Left forelimb (tissue), 1 donor: ENCODE measurements at places on chromosomes 11 and 22.

DNA sequence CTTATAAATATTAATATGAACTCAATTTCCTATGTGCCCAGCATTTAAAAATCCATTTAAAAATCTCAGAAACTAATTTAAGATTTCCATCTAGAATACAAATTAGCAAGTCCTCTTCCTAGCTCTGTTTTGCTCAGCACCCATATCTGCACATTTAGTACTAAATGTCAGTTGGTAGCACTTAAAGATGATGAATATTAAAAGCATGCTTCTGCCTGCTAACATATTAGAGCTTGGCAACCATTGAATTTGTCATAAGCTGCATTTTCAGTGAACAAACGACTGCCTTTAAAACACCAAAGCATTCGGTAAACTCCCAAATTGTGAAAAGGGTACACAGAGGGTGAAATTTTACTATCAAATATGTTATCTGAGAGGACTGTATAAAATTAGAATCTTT lies 177.7 kb downstream of the CADM1 start:
- no peak for DNase-seq

GRCh38 chr11:104625246-104625645 lies 273.0 kb downstream of the CASP12 start:
- no peak for DNase-seq

- no peak for DNase-seq
Observed at GRCh38 chr11:68150037-68150436, 28.8 kb upstream of the CHKA start.

DNA sequence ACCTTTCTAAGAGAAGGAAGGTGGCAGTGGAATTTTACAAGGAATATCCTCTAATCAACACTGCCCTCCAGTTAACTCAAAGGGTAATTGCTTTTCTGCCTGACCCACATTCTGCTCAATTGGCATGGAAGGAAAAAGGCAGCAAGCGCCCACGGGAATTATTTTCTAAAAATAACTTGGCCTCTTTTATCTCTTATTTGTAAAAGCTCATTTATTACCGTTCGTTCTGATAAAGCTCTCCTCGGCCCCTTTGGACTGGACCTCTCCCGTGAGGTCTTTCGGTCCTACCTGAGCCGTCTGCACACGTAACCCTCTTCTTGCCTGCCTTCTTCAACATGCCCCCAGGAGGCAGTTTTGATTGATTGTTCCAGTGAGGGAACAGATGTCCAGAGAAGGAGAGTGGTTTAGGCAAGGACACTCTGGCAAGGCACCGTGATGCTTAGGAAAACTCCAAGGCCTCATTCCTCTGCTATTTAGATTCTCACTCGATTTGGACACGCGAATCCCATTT lies 53.2 kb upstream of the CRTAM start:
- no peak for DNase-seq

DNA sequence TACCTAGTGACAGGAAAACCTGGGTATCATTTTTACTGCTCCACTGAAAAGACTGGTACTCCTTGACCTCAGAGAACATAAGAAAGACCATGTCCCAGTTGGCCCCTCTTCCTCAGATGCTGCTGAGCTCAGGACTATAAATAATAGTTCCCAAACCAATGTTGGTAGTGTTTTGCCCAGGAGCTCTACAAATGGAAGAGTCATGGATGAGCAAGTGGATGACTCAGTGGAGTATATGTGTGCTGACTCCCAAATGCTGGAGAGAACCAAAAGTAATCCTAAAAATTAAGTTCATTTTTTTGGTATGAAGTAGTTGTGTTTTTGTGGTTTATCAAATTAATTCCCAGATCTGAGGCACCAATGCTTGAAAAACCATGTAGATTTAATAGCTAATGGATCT lies 482.0 kb downstream of the KCNA4 start:
- no peak for DNase-seq

GRCh38 chr11:118618115-118618990 lies 10.9 kb downstream of the PHLDB1 start:
- peak; percentile 66 for DNase-seq

DNA sequence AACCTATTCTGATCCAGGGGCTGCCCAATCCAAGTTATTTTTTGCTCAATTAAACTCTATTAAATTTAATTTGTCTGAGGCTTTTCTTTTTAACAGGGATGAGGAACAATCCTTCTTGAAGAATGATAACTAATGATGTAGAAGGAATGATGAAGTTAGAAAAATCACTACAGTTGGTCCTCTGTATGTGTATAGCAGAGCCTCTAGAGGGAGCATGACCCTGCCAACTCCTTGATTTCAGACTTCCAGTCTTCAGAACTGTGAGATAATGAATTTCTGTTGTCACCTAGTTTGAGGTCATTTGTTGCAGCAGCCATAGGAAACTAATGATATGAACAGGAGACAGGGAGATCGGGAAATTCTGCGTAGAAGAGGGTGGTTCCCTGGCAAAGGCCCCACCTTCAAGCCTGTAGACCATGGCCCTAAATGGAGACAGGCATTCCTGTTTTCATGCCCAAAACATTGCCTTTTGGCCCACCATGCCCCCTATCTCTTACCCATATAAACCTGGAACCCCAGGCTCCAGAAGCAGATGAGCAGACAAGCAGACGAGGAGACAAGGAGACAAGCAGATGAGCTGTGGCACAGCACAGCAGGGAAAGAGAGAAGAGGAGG lies 7.7 kb upstream of the QSER1 start:
- no peak for DNase-seq

GRCh38 chr22:36325154-36326031 lies 62.4 kb downstream of the MYH9 start:
- DNase-seq = no peak

DNA sequence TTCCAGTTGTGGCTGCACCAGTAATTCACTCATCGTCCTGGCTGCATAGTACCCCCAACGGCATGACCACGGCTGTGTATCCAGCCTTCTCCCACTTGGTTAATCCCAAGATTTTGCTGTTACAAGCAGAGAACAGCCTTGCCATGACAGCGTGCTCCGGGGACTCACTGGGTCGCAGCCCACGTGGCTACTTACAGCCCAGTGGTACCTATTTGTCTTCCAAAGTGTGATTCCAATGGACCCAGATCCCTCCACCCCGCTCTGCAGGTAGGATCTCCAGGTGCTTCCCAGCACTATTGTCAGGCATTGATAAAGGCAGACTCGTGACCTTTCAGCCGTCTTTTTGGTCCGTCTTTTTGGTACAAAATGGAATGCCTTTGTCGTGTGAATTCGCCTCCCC lies 119.0 kb upstream of the FGF3 start:
- DNase-seq = no peak

GRCh38 chr11:129702410-129703398 lies 112.9 kb upstream of the TMEM45B start:
- no peak for DNase-seq

GRCh38 chr11:128082574-128082973 lies 504.8 kb downstream of the ETS1 start:
- DNase-seq = no peak

GRCh38 chr22:42635531-42635930 lies 4.9 kb downstream of the ATP5MGL start:
- DNase-seq = no peak

DNA sequence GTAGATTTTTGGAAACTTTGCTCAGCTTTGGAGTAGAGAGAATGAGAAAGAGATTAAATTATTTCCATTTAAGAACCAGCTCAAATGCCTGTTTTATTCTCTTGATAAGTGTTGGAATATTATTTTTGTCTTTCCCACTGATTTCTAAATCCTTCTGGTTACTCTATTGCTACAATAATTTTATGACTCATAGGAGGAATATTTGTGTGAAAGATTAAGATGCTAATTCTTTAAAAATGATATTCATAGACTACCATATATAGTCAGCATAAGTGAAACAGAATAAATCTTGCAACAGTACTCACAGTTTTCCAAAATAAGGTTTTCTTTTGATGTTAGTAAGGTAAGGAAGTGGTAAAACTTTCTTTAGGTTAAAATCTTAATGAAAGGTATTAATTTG lies 60.9 kb downstream of the YAP1 start:
- DNase-seq = no peak

DNA sequence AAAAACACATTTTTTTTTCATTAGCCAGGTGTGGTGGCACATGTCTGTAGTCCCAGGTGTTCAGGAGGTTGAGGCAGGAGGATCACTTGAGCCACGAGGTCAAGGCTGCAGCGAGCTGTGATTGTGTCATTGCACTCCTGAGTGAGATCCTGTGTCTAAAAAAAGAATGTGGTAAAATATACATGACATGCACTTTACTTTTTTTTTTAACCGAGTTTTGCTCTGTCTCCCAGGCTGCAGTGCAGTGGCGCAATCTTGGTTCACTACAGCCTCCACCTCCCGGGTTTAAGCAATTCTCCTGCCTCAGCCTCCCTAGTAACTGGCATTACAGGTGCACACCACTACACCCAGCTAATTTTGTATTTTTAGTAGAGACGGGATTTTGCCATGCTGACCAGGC lies 22.5 kb upstream of the CLDN5 start:
- DNase-seq = no peak

- peak; percentile 82 for DNase-seq
Observed at GRCh38 chr11:79263001-79263400, 177.8 kb downstream of the TENM4 start.

GRCh38 chr22:40665312-40665711 lies 14.0 kb upstream of the MCHR1 start:
- no peak for DNase-seq

DNA sequence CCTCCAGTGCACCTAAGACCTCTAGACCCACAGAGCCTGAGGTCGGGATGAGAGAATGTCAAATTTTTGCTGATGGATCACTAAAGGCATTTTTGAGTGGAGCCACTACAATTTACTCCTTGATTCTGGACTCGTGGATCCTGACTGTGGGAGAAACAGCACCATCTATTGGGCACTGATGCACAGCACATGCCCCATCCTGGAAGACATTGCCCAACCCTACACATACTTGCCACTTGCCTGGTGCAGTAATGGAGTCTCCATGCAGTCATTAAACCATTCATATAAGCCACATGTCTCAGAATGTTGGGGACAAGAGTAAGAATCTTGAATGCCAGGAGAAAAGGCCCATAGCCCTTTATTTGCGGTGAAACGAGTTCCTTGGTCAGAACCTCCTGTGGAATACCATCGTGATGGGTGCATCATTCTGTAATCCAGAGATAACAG lies 103.9 kb downstream of the GGTLC2 start:
- DNase-seq = no peak

GRCh38 chr11:122036018-122036417 lies 80.0 kb downstream of the BLID start:
- no peak for DNase-seq

DNA sequence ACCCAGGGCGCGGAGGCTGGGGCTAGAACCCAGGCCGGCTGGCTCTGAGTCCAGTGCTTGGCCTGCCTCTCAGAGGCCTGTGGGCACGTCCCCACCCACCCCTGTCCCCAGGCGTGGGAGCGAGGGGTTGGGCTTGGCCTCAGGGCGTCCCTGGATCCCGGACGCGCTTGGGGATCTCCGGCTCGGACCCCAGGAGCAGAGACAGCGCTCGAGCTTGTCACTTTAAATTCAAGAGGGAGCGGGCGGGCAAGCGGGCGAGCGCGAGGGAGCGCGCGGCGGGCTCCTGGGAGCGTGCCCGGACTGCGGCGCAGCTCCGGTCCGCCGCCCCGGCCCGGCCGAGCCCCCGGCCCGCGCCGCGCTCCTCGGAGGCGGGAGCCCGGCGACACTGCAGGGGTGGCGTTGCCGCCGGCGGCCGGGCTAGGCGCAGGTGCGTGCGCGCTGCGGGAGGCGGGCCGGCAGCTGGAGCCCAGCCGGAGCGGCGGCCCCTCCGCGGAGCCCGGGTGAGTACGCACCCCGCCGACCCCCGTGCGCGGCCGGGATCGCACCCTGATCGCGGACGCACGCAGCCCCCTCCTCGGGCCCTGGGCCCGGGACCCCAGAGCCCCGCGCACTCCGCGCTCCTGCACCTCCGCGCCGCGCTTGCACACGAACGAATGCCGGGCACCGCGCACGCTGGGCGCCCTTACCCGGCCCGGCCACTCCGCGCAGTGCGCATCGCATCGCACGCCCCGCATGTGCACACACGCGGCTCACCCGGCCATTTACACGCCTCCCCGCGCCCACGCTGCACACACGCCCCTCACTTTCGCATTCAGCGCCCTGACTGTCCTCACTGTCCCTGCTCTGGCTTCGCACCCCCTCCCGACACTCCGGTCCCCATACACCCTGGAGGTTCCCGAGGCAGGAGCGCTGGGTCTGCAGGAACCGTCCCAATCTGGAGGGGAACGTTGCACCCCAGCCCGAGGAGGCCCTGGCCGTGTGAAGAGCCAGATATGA lies at the start of gene SYT12:
Gene SYT12, plus strand, starts transcription at position 174 of the 996 bp plus-strand sequence. CDS start 7,011 bp downstream, outside the sequence.
- DNase-seq = no peak

DNA sequence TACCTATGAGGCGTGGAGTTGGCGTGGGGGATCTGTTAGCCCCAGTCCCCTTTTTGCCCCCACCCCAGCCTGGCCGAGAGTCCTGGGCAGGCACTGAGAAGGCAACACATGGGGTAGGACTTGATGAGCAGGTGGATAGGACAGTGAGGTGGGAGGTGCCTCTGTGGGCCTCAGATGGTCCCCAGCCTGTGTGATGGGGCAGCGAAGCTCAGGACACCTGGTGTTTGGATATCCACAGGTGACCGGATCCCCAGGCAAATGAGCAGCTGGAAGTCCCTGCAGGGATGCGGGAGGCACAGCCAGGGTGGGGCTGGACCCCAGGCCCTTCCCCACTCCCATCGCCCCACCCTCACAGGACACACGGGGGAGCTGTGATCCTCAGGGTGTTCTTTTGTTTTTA lies 9.7 kb downstream of the FBLN1 start:
- DNase-seq = no peak

- no peak for DNase-seq
Observed at GRCh38 chr11:100151944-100152343, 535.1 kb upstream of the ARHGAP42 start.

GRCh38 chr11:132539590-132540368 lies 992.5 kb downstream of the OPCML start:
- DNase-seq = no peak

DNA sequence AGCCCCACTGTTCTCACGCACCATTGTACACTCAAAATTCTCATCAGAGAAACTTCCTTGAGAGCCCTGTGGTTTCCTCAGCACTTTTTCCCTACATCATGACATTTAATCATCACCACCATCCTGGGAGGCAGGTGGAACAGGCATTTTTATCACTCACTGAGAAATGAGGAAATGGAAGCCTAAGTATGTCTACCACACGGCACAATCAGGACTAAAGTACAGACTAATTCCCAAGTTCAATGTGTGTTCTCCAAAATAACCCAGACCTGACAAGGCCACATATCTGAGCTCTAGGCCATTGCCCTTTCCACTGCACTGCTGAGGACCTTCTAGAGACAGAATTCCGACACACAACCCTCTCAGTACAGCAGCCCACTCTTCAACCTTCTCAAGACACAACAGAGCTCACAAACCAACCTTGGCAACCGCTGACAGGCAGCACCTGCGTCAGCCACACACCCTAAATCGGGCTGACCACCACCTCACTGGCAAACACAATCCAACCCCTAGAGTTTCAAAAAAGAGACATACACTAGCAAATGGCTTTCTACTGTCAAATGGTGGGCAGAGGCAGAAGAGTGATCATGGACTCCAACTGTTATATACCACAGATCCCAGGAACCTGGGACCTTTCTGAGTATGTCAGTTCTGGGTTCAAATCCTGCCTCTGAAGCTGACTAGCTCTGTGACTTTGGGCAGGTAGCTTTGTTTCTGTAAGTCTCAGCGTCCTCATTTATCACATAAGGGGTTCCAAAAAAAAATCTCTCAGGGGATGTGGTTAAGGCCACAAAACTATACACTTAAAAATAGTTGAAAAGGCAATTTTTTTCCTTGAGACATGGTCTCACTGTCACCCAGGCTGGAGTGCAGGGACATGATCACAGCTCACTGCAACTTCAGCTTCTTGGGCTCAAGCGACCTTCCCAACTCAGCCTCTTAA lies 16.3 kb downstream of the SMCO4 start:
- DNase-seq = no peak

GRCh38 chr11:77181799-77182541 lies 53.9 kb downstream of the MYO7A start:
- no peak for DNase-seq
